ENCODE measurements at places on chromosomes 2 and 18. TPM values are rescaled to one million over a fixed set of nuclear protein-coding genes. Genes with fewer than 3 reads are reported as not detected.
A peak's percentile ranks its signal among the peaks of the same experiment; 100 is the strongest.

- no peak for DNase-seq
Observed at GRCh38 chr2:195570329-195570728, 86.7 kb upstream of the SLC39A10 start.

- no peak for DNase-seq
Observed at GRCh38 chr2:144490017-144490416, 29.9 kb downstream of the ZEB2 start.

- DNase-seq, result no peak
Observed at GRCh38 chr18:22200611-22201225, 31.3 kb downstream of the GATA6 start.

- DNase-seq, result no peak
Observed at GRCh38 chr2:64369706-64370105, 84.3 kb upstream of the LGALSL start.

GRCh38 chr2:62489162-62489561, 16.8 kb downstream of the TMEM17 start:
- DNase-seq, result no peak

DNA sequence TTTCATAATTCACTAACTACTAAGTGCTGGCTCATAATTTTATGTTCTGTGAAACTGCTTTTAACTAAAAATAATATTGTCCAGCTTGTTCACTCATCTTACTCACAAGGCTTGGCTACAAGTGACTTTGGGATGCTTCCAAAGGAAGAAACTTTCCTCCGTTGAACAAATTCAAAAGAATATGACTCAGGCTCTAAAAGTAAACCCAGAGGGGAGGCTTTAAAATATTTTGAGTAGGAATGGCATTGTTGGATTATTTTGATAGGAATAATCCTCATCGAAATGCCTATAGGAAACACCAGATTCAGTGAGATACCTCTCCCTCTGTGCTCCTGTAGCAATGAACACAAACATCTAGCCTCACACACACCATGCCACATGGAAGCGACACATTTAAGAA, 25.2 kb upstream of the TLK1 start:
- no peak for DNase-seq

- no peak for DNase-seq
Observed at GRCh38 chr18:31825772-31826171, 65.1 kb upstream of the SLC25A52 start.

- DNase-seq, result no peak
Observed at GRCh38 chr2:2238726-2239269, 92.3 kb downstream of the MYT1L start.

- no peak for DNase-seq
Observed at GRCh38 chr2:143686585-143687164, 557.5 kb downstream of the ARHGAP15 start.

- no peak for DNase-seq
Observed at GRCh38 chr2:219198974-219199373, 7.6 kb upstream of the ZFAND2B start.

- no peak for DNase-seq
Observed at GRCh38 chr18:27540111-27540510, 355.0 kb upstream of the CHST9 start.

GRCh38 chr2:184416146-184416913, 182.0 kb upstream of the ZNF804A start:
- DNase-seq, result no peak

DNA sequence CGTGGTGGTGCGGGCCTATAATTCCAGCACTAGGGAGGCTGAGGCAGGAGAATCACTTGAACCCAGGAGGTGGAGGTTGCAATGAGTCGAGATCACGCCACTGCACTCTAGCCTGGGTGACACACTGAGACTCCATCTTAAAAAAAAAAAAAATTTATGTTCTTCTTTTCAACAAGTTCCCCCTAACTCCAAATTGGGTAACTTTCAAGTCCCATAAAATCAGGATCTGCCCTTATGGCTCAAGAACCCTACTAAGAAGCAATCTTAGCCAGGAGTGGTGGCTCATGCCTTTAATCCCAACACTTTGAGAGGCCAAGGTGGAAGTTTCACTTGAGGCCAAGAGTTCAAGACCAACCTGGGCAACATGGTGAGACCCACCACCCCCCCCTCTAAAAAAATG, 30.3 kb upstream of the TLK1 start:
- no peak for DNase-seq

GRCh38 chr2:7052404-7052803, 135.2 kb downstream of the RNF144A start:
- DNase-seq, result no peak

- no peak for DNase-seq
Observed at GRCh38 chr18:23135550-23136325, 453 bp downstream of the CABLES1 start.

DNA sequence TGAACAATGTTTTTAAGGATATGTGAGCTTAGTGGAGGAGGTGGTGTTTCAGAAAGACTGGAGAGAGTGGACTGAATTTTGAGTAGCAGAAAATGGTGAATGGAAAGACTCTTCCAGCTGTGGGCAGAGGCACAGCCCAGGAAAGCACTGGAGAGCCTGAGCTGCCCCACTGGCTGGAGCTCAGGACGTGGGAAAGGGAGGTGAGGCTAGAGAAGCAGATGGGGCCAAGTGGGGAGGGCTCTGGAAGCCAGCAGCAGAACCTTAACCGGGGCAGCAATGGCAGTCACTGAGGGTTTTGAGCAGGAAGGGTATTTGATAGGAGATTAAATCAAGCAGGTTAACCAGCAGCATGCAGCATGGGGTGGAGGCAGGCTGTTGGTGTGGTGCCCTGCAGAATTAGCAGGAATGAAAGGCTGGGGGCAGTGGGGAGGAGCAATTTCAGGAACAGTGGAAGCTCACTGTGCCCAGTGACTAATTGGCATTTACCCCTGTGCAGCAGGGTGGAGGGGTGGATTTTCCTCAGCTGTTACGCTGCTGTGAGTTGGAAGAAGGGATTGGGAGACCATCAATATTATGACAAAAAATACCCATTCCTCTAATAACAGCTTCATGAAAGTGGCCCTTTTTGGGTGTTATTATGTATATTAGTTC, 136.2 kb downstream of the CERS6 start:
- no peak for DNase-seq

DNA sequence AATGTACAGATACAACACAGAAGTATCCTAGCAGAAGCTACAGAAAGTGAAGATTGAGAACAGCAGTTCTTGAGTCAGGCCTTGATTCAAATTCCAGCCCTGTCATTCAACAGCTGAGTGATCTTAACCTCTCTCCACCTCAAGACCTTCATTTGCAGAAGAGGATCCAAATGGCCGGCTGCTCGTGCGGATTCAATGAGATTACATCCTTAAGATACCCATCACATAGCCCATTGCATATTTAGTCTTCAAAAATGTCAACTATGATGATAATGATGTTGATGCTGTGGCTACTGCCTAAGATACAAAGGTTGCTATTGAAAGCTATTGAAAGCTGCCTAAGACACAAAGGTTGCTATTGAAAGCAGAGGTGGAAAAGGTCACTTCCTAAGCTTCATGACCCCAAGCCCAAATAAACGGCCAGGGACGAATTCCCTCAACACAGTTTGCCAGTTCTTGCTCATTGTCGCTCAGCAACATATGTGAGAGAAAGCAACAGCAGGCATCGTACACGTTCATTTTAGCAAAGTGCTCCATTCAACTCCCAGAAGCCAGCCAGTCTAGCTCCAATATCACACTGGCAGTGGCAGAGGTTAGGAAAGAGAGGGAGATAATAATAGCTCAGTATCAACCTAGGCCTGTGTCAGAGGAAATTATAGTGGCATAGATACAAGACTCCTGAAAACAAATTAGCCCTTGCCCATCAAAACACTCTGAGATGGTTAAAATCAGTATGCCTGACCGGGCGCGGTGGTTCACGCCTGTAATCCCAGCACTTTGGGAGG, 36.1 kb downstream of the MRPL35 start:
- no peak for DNase-seq

- DNase-seq, result peak; percentile 78
Observed at GRCh38 chr2:100260712-100261620, 61.3 kb downstream of the LONRF2 start.

DNA sequence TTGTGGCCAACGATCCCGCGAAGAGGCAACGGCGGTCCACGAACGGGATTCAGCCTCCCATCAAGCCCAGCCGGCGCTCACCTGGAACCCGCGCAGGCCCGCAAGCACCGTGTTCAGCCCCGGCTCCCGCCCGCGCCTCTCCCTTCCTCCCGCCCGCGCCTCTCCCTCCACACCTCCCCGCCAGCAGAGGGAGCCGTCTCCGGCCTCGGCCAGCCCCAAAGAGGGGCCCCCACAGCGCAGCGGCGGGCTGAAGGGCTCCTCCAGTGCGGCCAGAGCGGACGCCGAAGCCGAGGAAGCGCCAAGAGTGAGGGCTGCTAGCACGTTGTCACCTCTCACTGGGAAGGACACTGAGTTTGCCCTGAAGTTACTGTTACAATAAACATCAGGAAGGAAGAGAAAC, 55.3 kb upstream of the LAPTM4A start:
- peak; percentile 84 for DNase-seq

GRCh38 chr2:225737556-225737955, 338.0 kb downstream of the NYAP2 start:
- no peak for DNase-seq

GRCh38 chr2:165804719-165805118, 10.7 kb upstream of the GALNT3 start:
- DNase-seq, result no peak

DNA sequence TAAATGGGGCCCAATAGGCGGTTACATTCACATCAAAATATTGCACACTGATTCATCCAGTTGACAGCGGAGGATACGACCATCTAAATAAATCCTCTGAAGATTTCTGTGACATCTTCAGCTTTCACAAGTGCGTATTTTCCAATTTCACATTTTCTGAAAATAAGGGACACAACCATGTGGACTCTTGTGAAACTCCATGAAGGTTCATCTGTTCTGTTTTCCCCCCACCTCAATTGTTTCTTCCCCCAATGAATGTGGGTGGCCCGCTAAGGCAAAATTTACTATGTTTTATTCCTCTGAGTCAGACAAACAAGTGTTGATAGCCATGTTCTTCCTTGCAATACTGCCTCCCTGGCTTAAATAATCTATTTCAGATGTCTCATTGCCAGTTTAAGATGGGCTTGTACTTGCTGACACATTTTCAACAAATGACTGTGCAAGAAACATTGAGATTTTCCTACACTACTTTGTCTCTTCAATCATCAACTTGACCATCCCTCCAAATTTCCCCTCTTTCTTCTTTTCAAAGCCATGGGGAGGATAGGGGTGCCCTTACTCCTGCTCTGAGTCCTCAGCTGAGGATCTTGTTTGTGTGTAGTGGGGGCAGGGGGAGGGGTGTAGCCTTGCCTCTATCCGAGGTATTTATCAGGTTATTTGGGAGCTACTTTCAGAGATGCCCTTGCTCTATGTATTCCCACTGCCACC, 78.2 kb downstream of the BCL11A start:
- DNase-seq, result no peak

GRCh38 chr2:61802548-61802947, 51.3 kb downstream of the FAM161A start:
- DNase-seq, result no peak

DNA sequence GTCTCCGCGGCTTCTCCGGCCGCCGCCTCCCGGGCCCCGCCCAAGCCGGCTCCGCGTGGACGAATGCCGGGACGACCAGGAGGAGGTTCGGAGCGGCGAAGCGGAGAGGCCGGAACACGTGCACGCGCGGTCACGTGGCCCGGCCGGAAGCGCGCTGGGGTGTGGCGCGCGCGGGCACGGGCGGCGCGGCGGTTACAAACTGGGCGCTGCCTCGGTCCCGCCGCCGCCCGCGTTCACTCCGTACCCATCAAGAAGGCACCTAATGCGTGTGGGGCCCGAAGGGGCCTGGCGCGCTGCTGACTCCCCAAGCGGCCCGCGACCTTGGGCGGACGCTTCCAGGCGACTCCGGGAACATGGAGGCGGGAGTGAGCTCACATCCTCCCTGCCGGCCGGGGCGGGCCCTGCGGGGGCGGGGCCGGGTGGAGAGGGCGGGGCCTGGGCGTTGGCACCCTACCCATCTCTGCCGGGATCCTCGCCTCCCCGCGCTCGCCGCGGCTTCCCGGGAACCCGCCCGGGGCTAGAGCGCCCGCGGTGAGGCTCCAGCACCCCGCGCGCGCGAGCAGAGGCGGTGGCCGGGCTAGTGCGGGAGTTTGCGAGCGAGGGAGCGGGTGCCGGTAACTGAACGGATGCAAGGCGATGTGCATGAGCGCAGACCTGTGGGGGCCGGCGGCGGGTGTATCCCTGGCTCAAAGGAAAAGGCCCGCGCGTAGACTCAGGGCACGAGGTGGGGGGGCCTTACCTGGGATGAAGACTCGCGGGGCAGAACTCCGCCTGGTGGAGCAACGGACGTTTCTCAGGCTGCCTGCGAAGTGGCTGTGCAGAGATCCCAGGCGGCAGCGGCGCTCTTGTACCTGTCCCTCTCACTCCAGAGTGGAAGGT, at the start of gene TMEM185B:
TMEM185B (minus strand) TSS at position 367 of the 879 bp plus-strand sequence. CDS start 424 bp downstream, outside the sequence.
- DNase-seq, result peak; percentile 95

DNA sequence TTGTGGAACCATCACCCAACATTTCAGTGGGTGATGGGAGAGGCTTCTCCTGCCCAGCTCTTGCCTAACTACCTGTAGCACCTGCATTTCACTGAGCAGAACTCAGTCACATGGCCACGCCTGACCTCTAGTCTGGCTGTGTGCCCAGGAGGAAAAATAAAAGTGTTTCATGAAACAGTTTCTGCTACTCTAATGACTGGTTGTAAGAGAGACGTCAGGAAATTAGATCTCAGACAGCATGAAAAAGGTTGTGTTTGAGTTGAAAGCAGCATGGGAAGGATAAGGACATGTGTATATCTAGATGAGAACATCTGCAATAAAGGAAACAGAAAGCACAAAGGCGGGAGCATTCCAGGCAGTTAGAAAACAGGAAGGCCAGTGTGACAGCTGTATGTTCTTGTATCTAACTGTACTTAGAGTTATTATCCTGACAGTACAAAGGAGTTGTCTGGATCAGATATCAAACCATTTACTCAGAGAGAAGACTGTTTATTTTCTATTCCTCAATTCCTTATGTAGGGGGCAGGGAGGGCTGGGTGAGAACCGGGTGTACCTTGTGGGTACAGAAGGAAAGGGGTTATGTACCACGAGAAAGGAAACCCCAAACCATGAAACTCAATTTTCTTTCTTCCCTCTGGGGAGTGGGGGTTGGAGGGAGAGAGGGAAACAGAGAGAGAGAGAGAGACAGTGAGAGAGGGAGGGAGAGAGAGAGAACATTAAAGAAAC, 307.4 kb upstream of the VWC2L start:
- peak; percentile 53 for DNase-seq

The NR4A2 gene
- 6.6 TPM for total RNA-seq

The CNTNAP5 gene
- 1.5 TPM for total RNA-seq

The GALM gene
- total RNA-seq, result 12.7 TPM

The TMEM247 gene
- not detected for total RNA-seq

The MERTK gene
- 33.5 TPM for total RNA-seq

The RMC1 gene
- total RNA-seq, result 27.5 TPM

The PSD4 gene
- 55.1 TPM for total RNA-seq

The GKN1 gene
- total RNA-seq, result not detected

The GCKR gene
- 1.9 TPM for total RNA-seq
